Panc1 (cell line): ENCODE measurements at places on chromosomes 5 and 9.

DNA sequence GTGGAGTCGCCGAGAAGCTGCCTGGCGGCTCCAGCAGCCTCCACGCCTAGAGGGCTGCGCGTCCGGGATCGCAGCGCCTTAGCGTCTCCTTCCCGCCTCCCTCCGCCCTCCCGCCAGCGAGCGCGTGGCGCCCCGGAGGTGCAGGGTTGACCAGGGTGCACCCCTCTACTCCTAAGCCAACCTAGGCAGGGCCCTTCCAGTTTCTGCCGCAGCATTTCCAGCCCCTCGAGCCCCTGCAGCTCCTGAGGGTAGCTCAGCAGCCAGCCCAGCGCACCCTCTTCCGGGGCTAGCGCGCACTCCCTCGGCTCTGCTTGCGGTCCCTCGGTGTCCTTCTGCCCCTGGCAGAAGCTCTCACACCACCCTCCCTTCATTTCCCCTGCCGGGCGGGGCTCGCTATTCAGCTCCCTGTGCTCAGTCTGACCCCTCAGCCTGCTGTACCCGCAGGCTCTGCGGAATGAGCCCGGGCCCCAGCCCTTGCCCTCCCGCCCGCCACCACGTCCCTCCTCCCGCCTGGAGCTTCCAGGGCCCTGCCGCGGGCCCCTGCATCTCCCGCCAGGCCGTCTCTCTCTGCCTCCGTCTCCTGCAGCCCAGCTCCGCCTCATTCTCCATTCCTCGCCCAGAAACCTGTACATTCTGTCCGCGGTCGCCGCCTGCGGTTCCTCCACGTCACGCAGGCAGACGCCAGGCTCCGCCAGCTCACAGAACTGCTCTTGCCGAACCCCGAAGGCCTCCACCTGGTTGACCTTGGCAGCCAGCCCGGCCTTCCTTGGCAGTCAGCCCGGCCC, 61.8 kb downstream of the SPATA31C2 start:
- no peak for DNase-seq
- peak overlapping the region; percentile 92 for H3K27ac ChIP-seq
- no peaks in the 10 kb centered on the region for H3K27me3 ChIP-seq
- H3K36me3 ChIP-seq, result no peaks in the 10 kb centered on the region

- H3K4me1 ChIP-seq, result peaks cover 4% of the 10 kb centered on the region
- H3K4me3 ChIP-seq, result peak overlapping the region; percentile 62
- H3K27me3 ChIP-seq, result no peaks in the 10 kb centered on the region
- DNase-seq, result no peak
These were observed 30.4 kb upstream of the FABP6 start for GRCh38 chr5:160198841-160199409.

- no peaks in the 10 kb centered on the region for H3K4me1 ChIP-seq
- no peak overlapping the region for H3K4me3 ChIP-seq
- DNase-seq, result no peak
- no peaks in the 10 kb centered on the region for H3K27me3 ChIP-seq
These were observed 470.3 kb downstream of the ZNF608 start for GRCh38 chr5:124276166-124276565.

- no peak overlapping the region for H3K27ac ChIP-seq
- H3K36me3 ChIP-seq, result no peaks in the 10 kb centered on the region
- H3K27me3 ChIP-seq, result no peaks in the 10 kb centered on the region
These were observed 150.4 kb upstream of the PCSK5 start for GRCh38 chr9:75739884-75740611.

- no peaks in the 10 kb centered on the region for H3K4me1 ChIP-seq
- no peaks in the 10 kb centered on the region for H3K36me3 ChIP-seq
- no peak overlapping the region for H3K4me3 ChIP-seq
- no peak overlapping the region for H3K27ac ChIP-seq
- no peak for DNase-seq
These were observed 151.0 kb upstream of the PAPPA start for GRCh38 chr9:116002624-116003023.

DNA sequence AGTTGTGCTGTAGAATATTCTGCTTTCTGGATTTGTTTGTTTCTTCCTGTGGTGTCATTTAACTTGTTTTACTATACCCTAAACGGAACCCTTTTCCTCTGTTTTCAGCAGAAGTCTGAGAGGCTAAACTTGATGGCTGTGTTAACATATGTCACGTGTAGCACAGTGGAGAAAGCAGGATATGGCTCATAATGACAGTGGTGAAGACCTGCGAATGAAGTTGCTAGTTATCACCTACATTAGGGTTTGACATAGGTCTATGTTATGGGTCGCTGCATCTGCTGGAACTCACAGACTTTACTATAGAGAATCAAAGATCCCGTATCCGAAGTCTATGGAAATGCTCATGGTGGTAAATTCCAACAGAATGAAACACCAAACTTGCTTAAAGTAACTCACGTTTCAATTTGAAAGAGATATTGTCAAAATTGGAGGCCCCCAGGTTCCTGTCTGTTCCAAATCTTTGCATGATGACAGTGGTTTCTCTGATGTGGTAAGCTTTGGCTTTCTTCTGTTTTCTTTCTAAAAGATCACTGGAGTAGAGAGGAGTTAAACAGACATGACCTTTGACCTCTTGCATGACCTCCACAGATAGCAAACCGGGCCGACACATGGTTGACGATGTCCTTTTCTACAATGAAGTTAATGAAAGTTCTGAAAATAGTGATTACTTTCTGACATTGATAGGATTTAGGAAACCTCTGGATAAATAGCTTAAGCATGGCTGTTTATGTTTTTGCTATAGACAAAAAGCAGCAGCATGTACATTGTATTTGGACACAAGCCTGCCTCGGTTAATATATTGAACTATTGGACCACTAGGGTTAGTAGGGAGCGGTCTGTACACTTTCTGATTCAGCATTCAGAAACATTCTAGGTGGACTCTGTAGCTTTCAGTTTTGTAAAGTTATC, 3.1 kb upstream of the CATSPER3 start:
- no peaks in the 10 kb centered on the region for H3K4me1 ChIP-seq
- DNase-seq, result no peak
- H3K36me3 ChIP-seq, result peaks cover 3% of the 10 kb centered on the region; the same call in 1 of the 2 replicates
- H3K27me3 ChIP-seq, result no peaks in the 10 kb centered on the region
- no peak overlapping the region for H3K4me3 ChIP-seq

- DNase-seq, result no peak
- H3K27ac ChIP-seq, result no peak overlapping the region
- H3K4me3 ChIP-seq, result no peak overlapping the region
- no peaks in the 10 kb centered on the region for H3K27me3 ChIP-seq
- H3K36me3 ChIP-seq, result no peaks in the 10 kb centered on the region
- H3K4me1 ChIP-seq, result no peaks in the 10 kb centered on the region
These were observed 135.9 kb downstream of the GCNT1 start for GRCh38 chr9:76594764-76595424.

DNA sequence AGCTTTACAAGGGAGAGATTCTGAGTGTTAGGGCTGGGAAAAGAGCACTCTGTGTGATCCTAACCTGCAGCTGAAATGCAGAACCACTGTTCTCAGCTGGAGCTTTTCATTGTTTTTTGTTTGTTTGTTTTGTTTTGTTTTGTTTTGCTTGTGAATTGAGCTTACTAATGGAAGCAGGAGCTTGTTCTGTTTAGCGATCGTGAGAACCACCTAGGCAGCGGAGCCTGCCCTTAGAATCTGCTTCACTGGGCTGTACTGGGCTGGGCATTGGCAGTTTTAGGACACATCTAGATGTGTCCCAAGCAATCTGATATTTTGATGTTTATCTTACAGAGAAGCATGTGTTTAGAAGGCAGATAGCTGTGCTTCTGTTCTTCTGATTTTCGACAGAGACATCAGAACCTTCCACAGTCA, 14.3 kb downstream of the SYK start:
- DNase-seq, result no peak
- H3K36me3 ChIP-seq, result no peaks in the 10 kb centered on the region
- no peak overlapping the region for H3K27ac ChIP-seq
- no peaks in the 10 kb centered on the region for H3K27me3 ChIP-seq
- H3K4me1 ChIP-seq, result no peaks in the 10 kb centered on the region

GRCh38 chr5:903756-904096, 11.0 kb downstream of the TRIP13 start:
- H3K36me3 ChIP-seq, result peaks cover 23% of the 10 kb centered on the region
- no peak overlapping the region for H3K27ac ChIP-seq
- no peak for DNase-seq

DNA sequence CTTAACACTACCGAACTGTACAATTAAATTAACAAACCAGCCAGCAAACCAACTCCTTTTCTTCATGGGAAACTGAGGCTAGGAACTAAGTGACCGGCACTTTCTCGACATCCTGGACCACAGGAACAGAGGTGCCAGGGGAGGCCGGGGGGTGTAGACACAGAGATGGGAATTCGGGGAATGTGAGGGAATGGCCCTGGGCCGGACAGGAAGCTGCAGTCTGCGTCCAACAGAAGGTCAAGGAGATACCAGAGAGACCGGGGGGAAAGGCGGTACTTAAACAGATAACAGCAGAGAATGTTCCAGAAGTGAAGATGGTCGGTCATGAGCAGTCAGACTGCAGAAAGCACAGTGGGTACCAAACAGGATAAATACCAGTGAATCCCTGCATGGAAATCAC, 40.3 kb downstream of the DBH start:
- no peak overlapping the region for H3K4me3 ChIP-seq
- no peaks in the 10 kb centered on the region for H3K27me3 ChIP-seq
- H3K27ac ChIP-seq, result no peak overlapping the region

DNA sequence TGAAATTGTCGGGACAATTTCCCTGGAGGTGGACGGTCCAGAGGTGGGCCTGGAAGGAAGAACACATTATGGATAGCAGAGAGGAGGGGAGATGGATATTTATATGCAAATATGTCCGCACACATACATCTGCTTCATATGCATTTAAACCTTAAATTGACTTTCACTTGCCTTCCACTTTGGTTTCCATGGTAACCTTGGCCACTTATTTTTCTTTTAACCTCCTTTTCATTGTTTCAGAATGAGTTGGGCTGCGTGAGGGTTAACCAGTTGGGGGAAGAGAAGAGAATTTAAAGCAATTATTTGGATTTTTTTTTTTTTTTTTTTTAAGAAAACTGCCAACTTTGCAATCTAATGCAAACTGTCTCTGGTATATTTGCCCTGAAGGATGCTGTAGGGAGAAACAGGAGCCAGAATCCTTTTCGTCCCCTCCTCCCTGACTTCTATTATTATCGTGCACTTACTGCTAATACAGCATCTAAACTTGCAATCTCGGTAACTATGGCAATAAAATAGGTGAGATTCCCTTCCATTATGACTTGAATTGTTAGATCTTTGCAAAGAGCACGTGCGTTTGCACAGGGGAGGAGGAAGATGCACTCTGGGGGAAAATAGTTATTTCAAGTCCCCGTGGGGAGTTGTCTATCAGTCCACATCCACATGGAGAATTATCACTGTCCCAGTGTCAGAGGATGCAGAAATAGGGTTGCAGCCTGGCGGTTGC, 35.6 kb downstream of the TLR4 start:
- H3K27me3 ChIP-seq, result no peaks in the 10 kb centered on the region
- H3K4me3 ChIP-seq, result no peak overlapping the region
- no peak overlapping the region for H3K27ac ChIP-seq
- no peak for DNase-seq
- no peaks in the 10 kb centered on the region for H3K36me3 ChIP-seq

DNA sequence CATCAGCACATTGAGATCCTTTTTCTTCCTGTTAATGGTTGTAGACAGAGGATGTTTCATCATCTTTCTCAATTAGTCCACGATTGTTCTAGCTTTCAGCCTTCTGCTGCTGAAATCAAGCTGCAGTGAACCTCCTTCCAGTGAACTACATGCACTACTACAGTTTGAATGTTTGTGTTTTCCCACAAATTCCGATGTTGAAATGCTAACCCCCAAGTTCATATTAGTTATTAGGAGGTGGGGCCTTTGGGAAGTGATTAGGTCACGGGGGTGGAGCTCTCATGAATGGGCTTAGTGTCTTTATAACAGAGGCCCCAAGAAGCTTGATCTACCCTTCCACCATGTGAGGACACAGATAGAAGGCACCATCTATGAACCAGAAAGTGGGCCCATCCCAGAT, 32.9 kb downstream of the NSG2 start:
- DNase-seq, result no peak
- no peaks in the 10 kb centered on the region for H3K36me3 ChIP-seq
- H3K4me1 ChIP-seq, result no peaks in the 10 kb centered on the region
- no peak overlapping the region for H3K27ac ChIP-seq

DNA sequence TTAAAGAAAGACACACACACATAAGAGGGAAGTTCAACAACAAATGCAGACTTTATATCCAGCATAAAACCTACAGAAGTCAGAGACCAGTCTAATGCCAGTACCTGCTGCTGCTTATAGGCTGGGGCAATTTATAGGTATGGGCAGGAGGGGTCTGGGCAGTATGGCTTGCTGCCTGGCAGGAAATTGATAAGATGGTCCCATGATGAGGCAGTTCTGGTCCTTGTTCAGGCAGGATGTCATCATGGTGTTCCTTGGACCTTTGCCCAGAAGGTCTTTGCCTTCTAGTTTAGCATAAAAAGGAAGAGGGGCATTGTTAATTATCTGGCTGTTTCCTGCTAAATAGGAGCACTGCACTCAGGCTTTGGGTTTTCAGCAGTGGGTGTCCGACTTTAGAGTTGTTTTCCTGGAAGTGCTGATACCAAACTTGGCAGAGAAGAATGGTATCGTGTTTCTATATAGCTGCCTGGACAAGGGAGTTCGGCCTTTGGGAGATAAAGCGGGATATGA, 10.4 kb upstream of the PDCD1LG2 start:
- H3K4me1 ChIP-seq, result no peaks in the 10 kb centered on the region
- no peak overlapping the region for H3K4me3 ChIP-seq
- no peaks in the 10 kb centered on the region for H3K27me3 ChIP-seq

DNA sequence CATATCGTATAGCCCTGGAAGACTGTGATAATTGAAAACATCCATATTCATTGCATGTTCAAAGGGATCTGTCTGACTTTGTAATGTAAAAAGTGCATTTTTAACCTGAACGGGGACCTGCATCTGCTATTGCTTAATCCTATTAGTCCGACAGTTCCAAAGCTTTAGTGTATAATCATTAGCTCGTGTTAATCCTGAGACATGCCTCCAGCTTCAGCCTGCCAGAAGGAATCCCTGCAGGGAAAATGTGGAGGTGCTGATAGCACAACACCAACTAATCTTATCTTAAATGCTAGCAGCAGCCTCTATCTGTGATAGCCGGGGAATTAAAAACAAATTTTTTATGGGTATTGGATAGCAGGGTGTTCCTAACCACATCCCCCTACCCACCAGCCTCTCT, 495.2 kb downstream of the TLE4 start:
- H3K4me3 ChIP-seq, result no peak overlapping the region
- no peak overlapping the region for H3K27ac ChIP-seq
- H3K27me3 ChIP-seq, result no peaks in the 10 kb centered on the region
- no peaks in the 10 kb centered on the region for H3K36me3 ChIP-seq
- no peaks in the 10 kb centered on the region for H3K4me1 ChIP-seq
- no peak for DNase-seq

- H3K4me1 ChIP-seq, result no peaks in the 10 kb centered on the region
- H3K27me3 ChIP-seq, result no peaks in the 10 kb centered on the region
- no peak overlapping the region for H3K4me3 ChIP-seq
- H3K36me3 ChIP-seq, result no peaks in the 10 kb centered on the region
- no peak overlapping the region for H3K27ac ChIP-seq
These were observed 11.4 kb downstream of the AIF1L start for GRCh38 chr9:131107760-131108159.
